ENCODE measurements at places on chromosomes 12 and 14.

DNA sequence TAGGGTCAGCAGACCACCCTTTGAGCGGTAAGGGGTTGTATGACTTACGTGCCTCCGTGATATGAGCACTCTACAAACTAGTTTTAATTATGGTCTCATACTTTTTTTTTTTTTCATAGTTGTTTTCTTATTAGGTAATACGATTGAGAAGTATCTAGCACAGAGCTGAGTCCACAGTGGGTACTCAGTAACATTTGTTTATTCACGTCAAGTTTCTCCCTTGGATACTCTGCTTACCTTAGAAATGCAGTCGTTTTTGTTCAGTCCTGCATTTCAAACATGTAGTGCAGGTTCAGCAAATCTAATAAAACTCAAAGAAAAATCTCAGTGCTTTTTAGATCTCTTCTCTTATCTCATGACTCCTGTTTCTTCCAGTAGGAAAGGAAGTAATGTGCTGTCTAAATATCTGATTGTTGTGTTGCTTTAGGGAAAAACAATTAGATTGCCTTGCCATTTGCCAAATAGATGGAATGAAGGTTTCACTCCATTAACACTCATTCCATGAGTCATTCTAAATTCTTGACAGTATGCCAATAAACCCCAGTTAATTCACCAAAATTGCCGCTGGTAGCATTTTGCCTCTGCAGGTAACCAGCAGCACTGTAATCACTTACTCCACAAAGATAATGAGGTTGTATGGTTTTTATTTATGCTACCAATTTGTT, 118.9 kb downstream of the PTCSC3 start:
- no peak for DNase-seq

DNA sequence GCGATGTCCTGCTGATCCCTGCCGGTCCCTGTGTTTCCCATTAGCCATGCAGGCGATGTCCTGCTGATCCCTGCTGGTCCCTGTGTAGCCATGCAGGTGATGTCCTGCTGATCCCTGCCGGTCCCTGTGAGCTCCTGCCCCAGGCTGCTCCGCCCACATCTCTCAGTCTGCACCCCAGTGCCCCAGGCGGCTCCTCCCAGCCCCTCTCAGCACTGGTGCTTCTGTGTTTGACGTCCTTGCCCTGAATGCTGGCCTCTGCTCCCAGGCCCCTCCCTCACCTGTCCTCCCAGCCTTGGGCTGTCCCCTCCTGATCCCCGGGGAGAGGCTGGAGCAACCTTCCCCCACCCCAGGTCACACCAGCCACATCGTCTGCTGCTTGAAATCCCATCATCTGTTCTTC, 41.4 kb upstream of the TEX22 start:
- no peak for DNase-seq

- no peak for DNase-seq
These were observed 143.9 kb upstream of the SSTR1 start for GRCh38 chr14:38063711-38064320.

DNA sequence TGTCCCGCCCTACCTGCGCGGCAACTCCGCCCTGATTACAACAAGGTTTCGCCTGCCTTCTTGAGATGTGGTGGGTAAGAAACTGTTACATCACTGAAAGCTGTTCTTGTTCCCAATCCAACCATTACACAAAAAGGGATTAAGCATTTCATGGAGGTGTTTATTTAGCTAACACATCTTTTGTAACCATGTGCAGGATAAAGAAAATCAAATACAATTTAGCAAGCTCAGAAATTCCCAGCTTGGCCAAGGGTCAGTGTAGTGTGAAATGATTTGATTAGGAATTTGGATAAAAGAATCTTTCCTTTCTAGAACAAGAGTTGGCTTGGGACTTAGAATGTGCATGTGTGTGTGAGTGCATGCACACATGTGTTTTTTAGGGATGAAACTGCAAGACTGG, 6.3 kb downstream of the FOXN4 start:
- DNase-seq: no peak

Data from CD4-positive, alpha-beta memory T cell (primary cell).